CD8-positive, alpha-beta memory T cell (primary cell): ENCODE measurements at places on chromosomes 3 and 15. TPM values are rescaled to one million over a fixed set of nuclear protein-coding genes. Genes with fewer than 3 reads are reported as not detected.

TMEM207 gene
- total RNA-seq, result not detected

IDH2 gene
- total RNA-seq, result 73.8 TPM

- no peak overlapping the region for H3K27ac ChIP-seq
- H3K4me1 ChIP-seq, result no peaks in the 10 kb centered on the region
- DNase-seq, result no peak
- H3K27me3 ChIP-seq, result no peaks in the 10 kb centered on the region
- no peak overlapping the region for H3K4me3 ChIP-seq
- no peaks in the 10 kb centered on the region for H3K36me3 ChIP-seq
Measured at GRCh38 chr3:29335438-29335837, 54.6 kb downstream of the RBMS3 start.

GPR176 gene
- 0.20 TPM for total RNA-seq

RAB6B gene
- total RNA-seq, result 0.24 TPM

GOLGA8Q gene
- total RNA-seq, result not detected

C2CD4A gene
- total RNA-seq, result 0.13 TPM

- no peaks in the 10 kb centered on the region for H3K27me3 ChIP-seq
- no peak overlapping the region for H3K27ac ChIP-seq
- no peak overlapping the region for H3K4me3 ChIP-seq
- no peak for DNase-seq
Measured at GRCh38 chr15:97072545-97072944, 742.0 kb downstream of the NR2F2 start.

LSAMP gene
- not detected for total RNA-seq

GOLGA6A gene
- 0.07 TPM for total RNA-seq

CCR8 gene
- total RNA-seq, result 5.3 TPM

- no peak for DNase-seq
- no peaks in the 10 kb centered on the region for H3K27me3 ChIP-seq
- no peak overlapping the region for H3K27ac ChIP-seq
- no peaks in the 10 kb centered on the region for H3K4me1 ChIP-seq
Measured at GRCh38 chr3:8069471-8069870, 432.2 kb upstream of the LMCD1 start.

DNA sequence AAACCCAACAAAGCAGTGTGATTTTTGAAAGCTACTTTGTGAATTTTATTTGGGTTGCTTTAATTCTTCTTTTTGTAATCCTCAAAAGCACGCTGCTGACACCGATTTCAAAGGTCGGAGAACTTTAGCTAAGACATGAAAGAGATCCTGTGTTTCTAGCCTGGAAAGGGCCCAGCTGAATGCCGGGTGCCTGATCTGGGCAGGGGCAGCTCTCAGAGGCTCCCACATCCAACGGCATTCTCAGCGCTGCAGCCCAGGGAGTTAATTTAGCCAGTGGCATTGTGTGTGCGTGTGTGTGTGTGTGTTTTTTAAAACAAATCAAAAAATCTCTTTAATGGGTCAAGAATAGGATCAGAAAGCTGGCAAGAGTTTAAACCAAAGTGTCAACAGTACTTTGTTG, 6.6 kb downstream of the RBP1 start:
- H3K4me3 ChIP-seq, result no peak overlapping the region
- DNase-seq, result no peak
- H3K27ac ChIP-seq, result no peak overlapping the region

DNA sequence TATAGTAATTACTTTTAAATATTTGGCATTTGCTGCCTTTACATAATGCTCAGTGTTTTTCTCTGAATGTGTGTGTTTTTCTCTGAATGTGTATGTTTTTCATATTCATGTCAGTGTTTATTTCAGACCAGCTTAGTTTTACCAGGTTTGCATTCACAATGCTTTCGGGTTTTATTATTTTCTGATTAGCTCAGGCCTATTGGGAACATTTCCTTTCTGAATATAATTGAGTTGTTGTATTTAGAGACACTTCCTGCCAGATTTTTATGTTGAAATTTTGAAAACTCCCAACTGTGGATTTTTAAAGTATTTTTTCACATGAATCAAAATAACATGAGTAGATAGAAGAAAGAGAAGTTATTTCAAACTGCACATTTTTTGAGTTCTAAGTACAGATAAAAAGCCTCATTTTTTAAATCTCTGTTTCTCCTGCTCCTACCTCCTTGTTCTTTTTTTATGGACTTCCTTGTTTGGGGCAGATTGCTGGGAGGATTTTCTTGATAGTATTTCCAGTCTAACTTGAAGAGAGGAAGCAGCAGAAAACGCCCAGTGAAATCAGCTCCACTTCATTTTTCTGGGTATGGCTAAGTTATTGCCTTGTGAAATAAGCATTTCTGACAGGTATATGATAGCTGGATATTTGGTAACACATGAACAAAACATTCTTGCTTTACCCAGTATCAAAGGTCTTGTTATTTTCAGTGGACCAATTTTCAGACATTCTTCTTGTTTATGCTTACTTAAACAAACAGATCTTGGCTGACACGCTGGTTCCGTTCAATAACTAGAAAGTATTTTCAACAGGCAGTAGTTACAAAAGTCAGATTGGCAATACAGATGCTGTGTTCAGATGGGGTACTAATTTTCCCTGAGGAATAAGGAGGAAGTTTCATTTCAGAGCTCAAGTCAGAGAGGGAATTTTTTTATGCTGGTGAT, 70.7 kb downstream of the RIOX2 start:
- DNase-seq, result no peak
- no peaks in the 10 kb centered on the region for H3K27me3 ChIP-seq
- no peak overlapping the region for H3K27ac ChIP-seq

GORASP1 gene
- 22.8 TPM for total RNA-seq

GOLGA8G gene
- not detected for total RNA-seq

CEP19 gene
- 7.4 TPM for total RNA-seq

DNA sequence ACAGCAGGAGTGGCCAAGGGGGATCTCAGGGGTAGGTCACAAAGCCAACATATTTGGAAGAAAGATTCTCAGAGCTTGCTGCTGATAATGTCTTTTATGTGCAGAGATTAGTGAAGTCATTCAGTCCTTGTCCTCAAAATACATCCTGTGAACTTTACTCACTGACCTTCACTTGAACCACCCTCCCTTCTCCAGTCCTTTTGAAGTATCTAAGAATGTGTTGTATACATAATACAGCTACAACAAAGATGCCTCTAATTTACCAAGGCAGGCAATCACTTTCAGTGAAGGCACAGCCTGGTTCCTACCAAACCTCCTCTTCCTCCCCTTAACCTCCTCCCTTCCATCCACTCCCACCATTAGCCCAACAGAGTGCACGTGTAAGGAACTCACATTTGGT, 38.3 kb downstream of the ETV5 start:
- H3K27me3 ChIP-seq, result no peaks in the 10 kb centered on the region
- no peak for DNase-seq
- H3K36me3 ChIP-seq, result no peaks in the 10 kb centered on the region
- no peaks in the 10 kb centered on the region for H3K4me1 ChIP-seq
- H3K4me3 ChIP-seq, result no peak overlapping the region
- no peak overlapping the region for H3K27ac ChIP-seq

DNA sequence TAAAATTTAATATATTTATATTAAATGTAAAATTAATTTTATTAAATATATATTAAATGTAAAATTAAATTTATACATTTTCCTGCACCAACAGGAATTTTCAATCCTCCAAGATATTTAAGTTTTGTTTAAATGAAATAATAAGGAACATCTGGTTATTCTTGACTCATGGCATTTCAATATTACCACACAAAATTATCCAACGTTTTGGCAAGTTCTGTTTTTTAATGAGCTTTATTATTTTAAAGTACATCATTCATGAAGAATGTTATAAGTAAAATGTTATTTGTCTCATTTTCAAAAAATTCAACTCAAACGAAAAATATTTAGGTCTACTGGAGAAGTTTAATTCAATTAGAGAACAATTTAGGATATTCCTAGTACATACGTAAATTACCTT, 811.4 kb downstream of the NAALADL2 start:
- H3K4me3 ChIP-seq, result no peak overlapping the region
- no peak for DNase-seq
- H3K27ac ChIP-seq, result no peak overlapping the region
- no peaks in the 10 kb centered on the region for H3K4me1 ChIP-seq

DNA sequence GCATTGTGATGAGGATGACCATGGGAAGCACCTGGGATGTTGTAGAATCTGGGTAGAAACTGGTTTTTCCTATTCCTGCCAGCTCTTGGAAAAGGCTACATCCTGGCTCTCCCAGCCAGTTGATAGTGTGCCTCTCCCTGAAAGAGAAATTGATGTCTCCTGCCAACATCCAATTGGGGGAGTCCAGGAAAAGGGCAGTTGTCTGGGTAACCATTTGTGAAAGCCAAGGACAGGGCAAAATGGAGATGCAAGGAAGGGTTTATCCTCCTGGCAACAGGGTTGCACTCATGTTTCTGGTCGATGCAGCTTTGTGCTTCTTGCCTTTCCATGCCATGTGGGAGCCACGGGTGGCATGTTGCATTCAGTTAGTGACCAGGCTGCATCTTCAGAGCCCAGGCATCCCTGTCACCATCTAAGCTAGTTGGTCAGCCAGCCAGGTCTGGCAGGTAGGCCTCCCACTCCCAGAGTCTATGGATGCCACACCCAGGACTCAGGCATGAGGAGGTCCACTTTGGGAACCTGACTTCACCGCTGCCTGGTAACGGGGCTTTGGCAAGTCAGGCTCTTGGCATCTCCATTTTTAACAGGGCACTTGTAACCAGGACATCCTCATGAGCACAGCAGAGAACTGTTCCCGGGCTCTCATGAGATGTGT, 153.5 kb downstream of the DNAJB8 start:
- peaks cover 53% of the 10 kb centered on the region for H3K4me1 ChIP-seq
- no peak for DNase-seq
- no peaks in the 10 kb centered on the region for H3K27me3 ChIP-seq

GNAI2 gene
- 259 TPM for total RNA-seq

DNA sequence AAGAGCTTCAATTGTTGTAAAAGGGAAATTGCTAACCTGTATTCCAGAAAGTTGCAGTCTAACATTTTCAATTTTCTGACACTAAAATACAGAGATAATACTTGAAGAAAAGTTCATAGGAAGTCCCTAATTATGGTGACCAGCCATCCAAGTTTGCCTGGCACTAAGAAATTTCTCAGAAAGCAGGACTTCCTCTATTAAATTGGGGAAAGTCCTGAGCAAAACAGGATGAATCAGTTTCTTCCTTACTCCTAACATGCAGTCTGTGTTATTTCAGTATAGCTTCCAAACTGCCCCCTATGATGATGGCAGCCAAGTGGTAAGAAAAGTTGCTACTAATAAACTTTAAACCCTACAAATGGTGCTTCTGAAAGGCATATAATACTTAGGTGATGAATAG, 133.5 kb upstream of the SGO1 start:
- no peaks in the 10 kb centered on the region for H3K27me3 ChIP-seq
- H3K27ac ChIP-seq, result no peak overlapping the region
- no peak overlapping the region for H3K4me3 ChIP-seq
- no peak for DNase-seq
